T-helper 9 cell (primary cell): ENCODE measurements at places on chromosomes 2 and 18.

DNA sequence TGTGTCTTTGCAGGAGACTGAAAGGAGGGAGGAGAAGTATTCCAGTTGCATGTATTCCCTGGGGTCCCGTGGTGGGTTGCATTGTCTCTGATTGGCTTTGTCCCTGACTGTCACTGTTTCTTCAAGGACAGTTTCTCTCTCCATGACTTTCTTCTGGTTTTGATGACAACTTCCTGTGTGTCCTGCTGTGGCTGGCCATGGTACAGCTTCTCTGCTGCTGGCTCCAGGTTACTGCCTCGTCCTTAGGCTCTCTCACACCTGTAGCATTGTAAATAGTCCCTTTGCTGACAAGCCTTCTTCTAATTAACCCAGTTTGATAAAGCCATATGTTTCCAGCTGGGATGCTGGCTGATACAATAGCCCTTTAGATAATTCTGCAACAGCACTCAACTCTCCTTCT, 129.0 kb downstream of the LPIN1 start:
- DNase-seq = no peak

GRCh38 chr2:24635181-24635580, 144.1 kb downstream of the NCOA1 start:
- DNase-seq = no peak

GRCh38 chr2:60416221-60417008, 137.0 kb downstream of the BCL11A start:
- no peak for DNase-seq

GRCh38 chr2:219632760-219633105, 5.3 kb downstream of the SLC4A3 start:
- DNase-seq = no peak
